Heart left ventricle (tissue), 16 donors: ENCODE measurements at places on chromosomes 12 and 14.

DNA sequence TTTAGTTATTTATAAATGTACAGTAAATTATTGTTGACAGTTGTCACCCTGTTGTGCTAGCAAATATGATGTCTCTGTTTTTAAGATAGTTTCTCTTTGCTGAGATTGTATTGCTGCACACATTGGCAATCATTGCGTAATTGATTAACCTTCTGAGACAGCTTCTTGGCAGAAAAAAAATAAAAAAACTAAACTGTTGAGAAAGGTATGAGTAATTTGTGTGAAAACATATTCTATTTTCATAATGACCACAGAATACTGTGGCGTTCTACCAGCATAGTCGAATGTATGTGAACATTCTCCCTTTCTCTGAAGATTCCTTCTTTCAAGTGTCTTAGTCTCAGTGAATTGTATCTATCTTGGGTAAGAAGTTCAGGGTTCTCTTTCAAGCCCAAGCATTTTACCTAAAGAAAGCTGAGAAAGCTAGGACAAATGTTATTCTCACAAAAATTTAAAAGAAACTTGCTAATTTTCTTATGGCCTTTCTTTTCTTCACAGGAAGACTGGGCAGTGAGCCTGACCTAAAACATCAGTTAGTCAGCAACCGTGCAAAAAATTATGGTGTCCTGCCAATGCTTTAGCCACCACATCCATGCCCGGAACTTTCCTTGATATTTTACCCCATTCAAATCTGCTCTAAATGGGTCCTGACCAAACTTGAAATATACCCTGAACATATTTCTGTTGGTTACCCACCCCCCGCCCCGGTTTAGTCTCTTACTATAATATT is 69.0 kb upstream of the REP15 start:
- no peak for DNase-seq

GRCh38 chr12:1924996-1925683 is 6.7 kb upstream of the CACNA2D4 start:
- DNase-seq: no peak

- no peak for DNase-seq
Observed at GRCh38 chr14:69378274-69378673, 19.8 kb downstream of the ERH start.

DNA sequence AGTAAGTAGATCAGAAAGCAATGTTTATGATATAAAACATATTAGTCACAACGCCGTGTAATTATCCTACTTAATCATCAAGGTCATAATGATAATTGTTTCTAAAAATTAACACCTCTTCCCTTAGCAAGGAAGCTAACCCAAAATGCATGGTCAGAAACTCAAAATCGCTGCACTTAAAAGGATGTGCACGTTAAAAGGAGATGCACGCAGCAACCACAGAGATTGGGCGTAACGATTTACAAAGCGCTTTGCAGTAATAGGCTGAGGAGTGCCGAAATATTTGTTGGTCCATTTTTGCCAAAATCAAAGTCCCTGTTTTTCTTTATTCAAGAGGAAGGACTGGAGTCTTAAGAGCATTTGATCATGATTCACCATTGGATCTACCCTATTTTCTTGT is 1077.2 kb downstream of the VRK1 start:
- DNase-seq: no peak

GRCh38 chr14:103130965-103131364 is 7.7 kb downstream of the TNFAIP2 start:
- DNase-seq: no peak

DNA sequence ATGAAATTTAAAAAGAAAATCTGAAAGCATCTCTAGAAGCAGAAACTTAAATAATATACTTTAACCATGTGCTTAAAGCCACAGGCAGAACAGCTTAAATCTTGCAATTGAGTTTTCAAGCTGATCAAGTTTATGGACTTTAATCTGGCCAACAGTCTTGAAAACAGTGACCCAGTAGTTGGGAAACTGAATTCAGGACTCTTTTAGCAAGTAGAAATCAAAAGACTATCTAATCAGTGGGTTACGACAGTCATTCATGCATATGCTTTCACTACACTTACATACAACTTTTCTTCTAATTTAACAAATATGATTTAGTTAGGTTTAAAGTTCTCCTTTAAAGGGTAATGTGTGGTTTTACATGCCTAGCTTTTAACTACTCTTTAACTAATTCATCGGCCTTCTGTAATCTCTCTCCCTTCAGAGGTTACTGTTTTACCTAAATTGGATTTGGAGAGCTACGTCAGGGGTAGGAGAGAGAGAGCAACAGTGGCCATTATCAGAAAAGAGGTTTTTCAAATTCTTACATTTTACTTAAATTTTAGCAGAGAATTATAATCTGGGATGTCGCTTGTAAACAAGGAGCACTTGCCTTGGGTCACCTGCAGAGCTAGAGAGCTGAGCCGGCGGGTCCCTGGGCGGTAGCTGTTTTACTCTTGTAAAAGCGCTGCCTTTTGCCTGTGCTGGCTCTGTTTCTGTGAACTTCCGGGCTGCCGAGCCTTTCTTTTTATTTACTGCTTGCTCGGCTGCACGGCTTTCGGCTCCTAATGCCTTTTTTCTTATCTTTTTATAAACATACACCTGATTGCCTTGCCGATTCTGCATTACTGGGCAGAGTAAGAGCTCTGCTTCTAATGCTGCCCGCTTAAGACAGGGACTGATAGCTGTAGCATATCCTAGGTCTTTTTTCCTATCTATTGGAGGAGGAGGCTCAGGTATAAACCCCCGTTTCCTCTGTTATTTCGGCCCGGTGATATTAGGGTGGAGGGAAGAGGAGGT is 17.4 kb upstream of the LYZ start:
- no peak for DNase-seq

DNA sequence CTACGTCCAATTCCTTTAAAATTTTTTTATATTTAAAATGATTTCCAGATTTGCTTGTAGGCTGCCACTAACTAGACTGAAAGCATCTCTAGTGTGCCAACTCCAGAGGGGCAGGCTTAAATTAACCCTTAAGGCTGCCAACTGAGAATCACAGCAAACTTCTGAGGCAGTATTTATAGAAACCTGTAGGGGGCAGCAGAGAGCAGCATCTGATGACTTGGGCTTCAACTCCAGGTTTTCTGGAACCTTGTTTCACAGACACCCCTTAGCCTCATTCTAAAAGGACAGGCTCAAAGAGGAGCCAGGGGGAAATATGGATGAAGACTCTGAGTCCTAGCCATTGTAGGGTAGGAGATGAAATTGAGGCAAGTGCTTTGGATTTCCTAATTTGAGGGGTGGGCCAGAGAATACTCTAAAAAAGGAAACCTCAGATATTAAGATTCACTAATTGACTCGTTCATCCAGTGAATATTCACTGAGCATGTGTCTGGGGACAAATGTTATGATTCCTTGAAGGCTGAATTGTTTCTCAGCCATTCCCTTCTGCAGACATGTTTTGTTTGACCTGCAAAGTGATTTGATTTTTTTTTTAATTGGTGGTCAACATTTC is 63.3 kb upstream of the HSPB8 start:
- DNase-seq: no peak

GRCh38 chr14:69715725-69716477 is 51.0 kb upstream of the SRSF5 start:
- DNase-seq: peak; percentile 77
